Stimulated activated naive CD4-positive, alpha-beta T cell treated with Interleukin-2 at 50 U/mL for 16 hours (primary cell): ENCODE measurements at places on chromosomes 11 and 22.

- no peak for DNase-seq
These were observed 24.5 kb downstream of the RSPH14 start for GRCh38 chr22:23117275-23117674.

DNA sequence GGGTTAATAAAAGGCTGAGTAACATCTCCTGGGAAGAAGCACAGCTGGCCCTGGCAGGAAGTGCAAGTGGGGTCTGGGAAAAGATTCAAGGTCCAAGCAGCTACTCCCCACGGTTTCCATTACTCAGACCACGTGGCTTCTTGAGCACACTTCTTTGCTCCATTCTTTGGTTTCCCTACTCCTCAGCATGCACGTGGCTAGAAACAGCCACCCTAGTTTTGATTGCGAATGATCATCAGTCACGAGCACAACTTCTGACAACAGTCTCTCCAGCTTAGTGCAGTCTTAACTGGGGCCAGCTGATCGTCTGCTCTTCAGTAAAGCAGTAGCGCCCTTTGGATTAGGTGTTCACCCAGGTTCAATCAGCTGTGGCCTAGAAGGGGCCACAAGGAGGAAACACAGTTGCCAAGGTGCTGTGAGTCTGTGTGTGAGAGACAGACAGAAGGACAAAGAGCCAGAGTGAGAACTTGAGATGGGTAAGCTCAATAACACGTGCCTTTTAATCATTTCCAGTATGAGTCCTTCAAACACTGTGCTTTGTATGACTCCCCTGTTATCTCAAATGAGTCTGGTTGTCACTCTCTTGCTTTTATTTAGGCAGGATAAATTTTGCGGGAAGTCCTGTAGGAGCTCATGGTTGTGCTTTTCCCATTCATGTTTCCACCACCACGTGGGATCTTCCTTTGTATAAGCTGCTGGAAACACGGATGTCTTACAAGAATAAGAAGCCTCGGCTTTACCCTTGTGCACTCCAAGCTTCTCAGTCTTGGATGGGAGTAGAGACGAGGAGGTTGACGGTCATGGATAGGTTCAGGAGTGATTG is 901 bp upstream of the PARVA start:
- DNase-seq, result no peak

GRCh38 chr11:33616552-33616951 is 84.1 kb downstream of the C11orf91 start:
- no peak for DNase-seq

- DNase-seq, result no peak
These were observed 106.4 kb downstream of the MICAL2 start for GRCh38 chr11:12216671-12217374.

- no peak for DNase-seq
These were observed 46.8 kb downstream of the ATXN10 start for GRCh38 chr22:45718391-45718790.

- DNase-seq, result no peak
These were observed 154.2 kb downstream of the DLG2 start for GRCh38 chr11:85472953-85473352.
